Gastrocnemius medialis (tissue), 4 donors: ENCODE measurements at places on chromosomes 2 and 18. TPM values are rescaled to one million over a fixed set of nuclear protein-coding genes. Genes with fewer than 3 reads are reported as not detected.

GRCh38 chr18:8232791-8233190, 376.4 kb upstream of the RAB12 start:
- no peak for DNase-seq
- no peaks in the 10 kb centered on the region for H3K4me1 ChIP-seq
- H3K36me3 ChIP-seq, result no peaks in the 10 kb centered on the region
- H3K4me3 ChIP-seq, result no peak overlapping the region
- no peaks in the 10 kb centered on the region for H3K27me3 ChIP-seq
- no peak overlapping the region for H3K27ac ChIP-seq

GRCh38 chr2:212546669-212547068, 8.1 kb upstream of the ERBB4 start:
- no peaks in the 10 kb centered on the region for H3K27me3 ChIP-seq
- no peak overlapping the region for H3K27ac ChIP-seq
- DNase-seq, result no peak
- H3K4me1 ChIP-seq, result no peaks in the 10 kb centered on the region

DNA sequence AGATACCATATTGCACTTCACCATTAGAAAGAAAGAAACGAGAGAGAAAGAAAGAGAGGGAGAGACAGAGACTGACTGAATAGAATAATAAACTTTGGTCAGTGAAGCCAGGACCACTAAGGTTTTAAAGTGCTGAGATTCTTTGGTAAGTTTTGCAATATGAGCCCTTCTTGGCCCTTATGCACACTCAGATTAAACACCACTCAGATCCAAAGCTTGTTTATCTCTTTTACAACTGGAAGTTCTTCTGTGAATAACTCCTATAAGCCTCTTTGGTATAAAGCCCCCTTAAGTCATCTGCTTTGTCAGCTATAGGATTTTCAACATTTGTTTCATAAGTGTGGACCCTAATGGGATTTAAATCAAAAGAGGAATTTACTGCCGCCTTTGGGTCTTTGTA, 40.8 kb downstream of the PID1 start:
- no peak overlapping the region for H3K4me3 ChIP-seq
- DNase-seq, result no peak
- no peaks in the 10 kb centered on the region for H3K27me3 ChIP-seq
- H3K36me3 ChIP-seq, result no peaks in the 10 kb centered on the region
- no peaks in the 10 kb centered on the region for H3K4me1 ChIP-seq

DNA sequence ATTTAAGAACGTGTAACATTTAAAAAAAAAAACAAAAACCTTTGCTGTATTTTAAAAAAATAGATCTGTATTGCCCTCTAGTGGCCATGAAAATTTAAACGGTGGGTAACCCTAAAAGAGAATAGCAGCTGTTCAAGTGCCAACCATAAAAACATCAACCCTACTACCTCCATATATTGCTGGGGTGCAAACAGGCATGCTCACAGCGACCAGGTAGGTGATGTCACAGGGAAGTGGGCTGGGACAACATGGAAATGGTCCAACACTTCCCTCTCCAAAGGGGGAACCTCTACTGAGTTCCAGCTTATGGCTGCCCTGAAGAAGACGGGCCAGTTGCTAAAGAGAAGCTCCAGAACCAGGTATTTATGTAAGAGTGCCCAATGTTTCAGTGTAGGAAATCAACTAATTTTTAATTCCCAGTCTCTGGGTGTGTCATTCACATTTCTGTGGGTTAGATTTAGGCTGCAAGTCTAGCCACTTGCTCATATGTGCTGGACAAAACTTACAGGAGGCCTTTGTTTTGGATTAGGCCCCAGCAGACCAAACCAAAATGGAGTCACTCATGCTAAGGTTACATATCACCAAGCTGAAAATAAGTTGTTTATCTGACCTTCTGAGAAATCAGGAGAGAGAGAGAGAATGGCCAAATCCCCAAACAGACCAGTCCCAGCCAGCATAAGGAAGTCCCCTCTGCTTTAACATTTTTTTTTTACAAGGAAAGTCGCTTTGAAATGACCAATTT, 54.5 kb downstream of the SKA1 start:
- no peak overlapping the region for H3K4me3 ChIP-seq
- H3K4me1 ChIP-seq, result no peaks in the 10 kb centered on the region
- no peak overlapping the region for H3K27ac ChIP-seq
- H3K36me3 ChIP-seq, result no peaks in the 10 kb centered on the region
- no peaks in the 10 kb centered on the region for H3K27me3 ChIP-seq

DNA sequence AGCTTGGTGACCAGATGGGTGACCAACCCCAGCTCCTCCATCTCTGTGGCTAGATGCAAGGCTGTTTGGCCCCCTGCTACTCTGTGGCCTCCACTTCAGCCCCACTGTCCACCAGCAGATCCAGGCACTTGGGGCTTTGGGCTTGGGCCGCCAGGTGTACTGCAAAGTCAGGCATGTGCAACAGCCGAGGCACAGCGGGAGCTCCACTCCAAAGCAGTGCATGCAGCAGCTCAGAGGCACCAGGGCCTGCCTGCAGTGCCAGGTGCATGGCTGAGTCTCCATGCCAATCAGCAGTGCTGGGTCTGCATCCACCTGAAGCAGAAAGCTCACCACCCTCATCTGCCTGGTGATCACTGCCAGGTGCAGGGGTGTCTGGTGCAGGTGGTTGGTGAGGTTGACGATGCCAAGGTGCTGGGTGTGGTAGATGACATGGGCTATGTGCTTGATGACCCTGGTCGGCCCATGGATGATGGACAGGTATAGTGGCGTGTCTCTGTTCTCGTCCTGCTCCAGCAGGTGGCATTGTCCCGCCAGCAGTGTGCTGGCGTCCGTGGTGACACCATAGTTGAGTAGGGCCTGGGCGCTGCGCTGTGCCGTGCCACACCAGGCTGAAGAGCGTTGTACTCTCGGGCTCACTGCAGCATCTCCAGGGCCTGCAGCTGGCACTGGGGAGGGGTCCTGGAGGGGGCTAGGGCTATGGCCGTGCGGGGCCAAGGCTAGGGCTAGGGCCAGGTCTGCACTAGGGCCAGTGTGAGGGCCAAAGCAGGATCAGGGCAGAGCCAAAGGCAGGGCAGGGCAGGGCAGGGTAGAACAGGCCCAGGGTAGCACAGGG, 1.0 kb upstream of the ANKRD62 start:
- H3K27ac ChIP-seq, result no peak overlapping the region
- DNase-seq, result no peak
- no peaks in the 10 kb centered on the region for H3K36me3 ChIP-seq
- H3K4me1 ChIP-seq, result no peaks in the 10 kb centered on the region
- no peaks in the 10 kb centered on the region for H3K27me3 ChIP-seq

GRCh38 chr2:85166021-85166420, 32.8 kb downstream of the TCF7L1 start:
- H3K4me3 ChIP-seq, result no peak overlapping the region
- H3K4me1 ChIP-seq, result peaks cover 48% of the 10 kb centered on the region
- DNase-seq, result no peak
- no peak overlapping the region for H3K27ac ChIP-seq
- H3K27me3 ChIP-seq, result no peaks in the 10 kb centered on the region

GRCh38 chr2:78614726-78615125, 410.8 kb upstream of the REG3G start:
- DNase-seq, result no peak
- H3K4me1 ChIP-seq, result no peaks in the 10 kb centered on the region
- H3K36me3 ChIP-seq, result no peaks in the 10 kb centered on the region
- H3K27me3 ChIP-seq, result no peaks in the 10 kb centered on the region
- H3K4me3 ChIP-seq, result no peak overlapping the region

- no peak for DNase-seq
- no peak overlapping the region for H3K4me3 ChIP-seq
- no peaks in the 10 kb centered on the region for H3K27me3 ChIP-seq
- no peak overlapping the region for H3K27ac ChIP-seq
- no peaks in the 10 kb centered on the region for H3K4me1 ChIP-seq
These were observed 106.2 kb downstream of the COBLL1 start for GRCh38 chr2:164735309-164735919.

GRCh38 chr2:88071365-88071764, 3.7 kb downstream of the SMYD1 start:
- no peaks in the 10 kb centered on the region for H3K27me3 ChIP-seq
- H3K36me3 ChIP-seq, result no peaks in the 10 kb centered on the region
- DNase-seq, result no peak
- H3K4me1 ChIP-seq, result peaks cover 33% of the 10 kb centered on the region
- peak overlapping the region; percentile 26 for H3K4me3 ChIP-seq

- no peak overlapping the region for H3K4me3 ChIP-seq
- no peak for DNase-seq
- no peaks in the 10 kb centered on the region for H3K27me3 ChIP-seq
These were observed 38.4 kb downstream of the SLC9A2 start for GRCh38 chr2:102657770-102658169.

GRCh38 chr2:217326238-217327022, 466.6 kb upstream of the TNP1 start:
- no peaks in the 10 kb centered on the region for H3K36me3 ChIP-seq
- peaks cover 20% of the 10 kb centered on the region for H3K4me1 ChIP-seq
- no peak overlapping the region for H3K4me3 ChIP-seq
- no peak for DNase-seq
- H3K27ac ChIP-seq, result no peak overlapping the region

ST3GAL5 gene
- total RNA-seq, result 26.0 TPM

TMEM17 gene
- 0.47 TPM for total RNA-seq

GRCh38 chr2:168552450-168552856, 96.4 kb downstream of the CERS6 start:
- no peak overlapping the region for H3K27ac ChIP-seq
- no peak for DNase-seq

DNA sequence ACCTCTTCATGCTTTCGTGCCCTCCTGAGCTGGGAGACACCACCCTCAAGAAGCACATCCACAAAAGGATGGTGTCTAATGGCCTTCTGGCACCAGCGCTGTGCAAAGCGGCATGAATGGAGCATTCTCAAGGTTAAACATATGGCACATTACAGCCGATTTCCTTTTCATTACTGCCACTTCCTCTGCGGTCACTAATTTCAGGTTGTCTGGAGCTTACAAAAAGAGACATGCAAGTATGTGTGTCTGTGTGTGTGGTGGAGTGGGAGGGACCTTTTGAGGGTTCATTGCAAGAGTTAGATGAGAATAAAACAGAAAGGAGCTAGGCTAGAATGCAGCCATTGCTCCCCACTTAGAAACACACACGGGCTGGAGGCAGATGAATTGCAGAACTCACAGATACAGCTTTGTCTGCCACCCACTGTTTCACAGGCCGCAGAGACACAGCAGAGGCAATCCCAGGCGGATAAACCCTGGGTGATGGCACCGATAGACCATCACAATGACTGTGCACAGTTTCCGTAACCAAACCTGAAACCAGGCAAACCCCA, 76.0 kb downstream of the TGIF1 start:
- H3K36me3 ChIP-seq, result no peaks in the 10 kb centered on the region
- H3K27ac ChIP-seq, result peak overlapping the region; percentile 66
- DNase-seq, result no peak

SERPINB12 gene
- total RNA-seq, result not detected

DNA sequence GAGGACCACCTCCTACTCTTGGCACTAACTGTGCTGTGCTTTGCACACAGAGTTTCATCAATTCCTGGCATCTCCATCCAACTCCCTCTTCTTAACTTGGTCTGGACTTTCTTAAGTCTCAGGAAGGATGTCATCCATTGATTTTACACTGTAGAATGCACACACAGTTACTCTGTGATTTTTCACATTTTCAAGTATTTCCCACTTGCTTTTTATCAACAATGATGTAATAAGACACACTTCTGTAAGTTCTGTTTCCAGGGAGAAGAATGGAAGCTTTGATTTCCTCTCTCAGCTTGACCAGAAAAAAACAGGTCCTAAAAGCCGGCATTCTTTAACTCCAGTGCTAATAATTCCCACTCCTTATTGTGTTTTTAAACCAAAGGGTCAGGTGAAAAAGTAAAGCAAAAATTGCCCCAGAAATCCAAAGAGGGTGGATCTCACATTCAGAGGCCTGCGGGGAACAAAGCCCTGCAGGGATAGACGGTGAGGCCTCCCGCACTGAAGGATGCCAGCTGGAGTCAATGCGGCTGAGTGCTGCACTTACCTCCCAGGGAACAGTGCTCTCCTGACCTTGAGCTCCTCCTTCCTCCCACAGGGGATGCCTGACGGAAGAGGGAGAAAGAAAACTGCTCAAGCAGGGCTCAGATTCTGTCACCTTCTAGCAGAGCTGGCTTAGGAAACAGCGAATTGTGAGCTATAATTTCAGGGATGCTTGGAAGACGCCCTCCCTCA, 83.1 kb downstream of the PDCL3 start:
- H3K27ac ChIP-seq, result no peak overlapping the region
- no peaks in the 10 kb centered on the region for H3K36me3 ChIP-seq
- H3K4me3 ChIP-seq, result no peak overlapping the region
- H3K4me1 ChIP-seq, result no peaks in the 10 kb centered on the region
- no peaks in the 10 kb centered on the region for H3K27me3 ChIP-seq

CNGA3 gene
- total RNA-seq, result not detected

C2orf78 gene
- 0.16 TPM for total RNA-seq

DNA sequence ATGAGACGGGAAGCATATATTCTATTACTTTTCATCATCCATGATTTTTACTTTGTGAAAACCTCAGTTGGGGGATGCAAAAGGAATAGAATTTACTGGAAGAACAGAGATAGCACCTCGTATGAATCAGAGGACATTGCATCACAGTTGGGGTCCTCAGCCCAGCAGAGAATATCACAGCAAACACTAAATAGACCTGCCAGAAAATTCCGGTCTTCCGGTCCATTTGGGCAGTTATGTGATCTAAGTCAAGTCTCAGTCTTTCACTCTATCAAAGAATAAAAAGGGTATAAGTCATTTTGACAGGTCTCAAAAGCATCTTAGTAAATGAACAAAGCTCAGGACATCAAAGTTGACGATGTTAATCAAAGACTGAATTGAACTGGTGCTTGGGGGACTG, 1100.6 kb downstream of the DPP10 start:
- DNase-seq, result no peak
- no peak overlapping the region for H3K27ac ChIP-seq
- no peak overlapping the region for H3K4me3 ChIP-seq
- no peaks in the 10 kb centered on the region for H3K36me3 ChIP-seq

GRCh38 chr18:57434536-57435494, at the start of gene ONECUT2:
Gene ONECUT2, plus strand, starts transcription at chr18:57435374. Its CDS starts 343 bp downstream, at chr18:57435717.
- DNase-seq, result peak; percentile 84
- peaks cover 42% of the 10 kb centered on the region for H3K4me1 ChIP-seq
- H3K4me3 ChIP-seq, result peak within 1 kb of the TSS; percentile 54
- H3K36me3 ChIP-seq, result no peaks in the 10 kb centered on the region

DNA sequence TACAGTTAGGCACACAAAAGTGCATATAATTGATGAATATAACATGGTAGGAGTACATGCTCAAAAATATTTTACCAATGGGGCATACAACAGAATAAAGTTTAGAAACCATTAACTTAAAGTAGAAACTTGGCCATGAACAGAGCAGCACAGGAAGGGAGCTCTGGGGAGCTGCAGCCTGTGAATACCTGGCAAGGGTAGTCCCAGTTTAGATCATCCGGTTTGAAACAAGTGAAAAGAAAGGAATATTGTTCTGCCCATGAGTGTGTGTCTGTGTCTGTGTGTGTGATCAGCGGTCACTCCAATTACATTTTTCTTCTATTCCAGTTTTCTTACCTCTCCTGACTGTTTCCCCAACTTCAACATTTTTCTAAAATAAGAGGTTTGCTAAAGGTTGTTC, 233.0 kb downstream of the ALK start:
- H3K4me3 ChIP-seq, result no peak overlapping the region
- no peaks in the 10 kb centered on the region for H3K36me3 ChIP-seq
- H3K4me1 ChIP-seq, result no peaks in the 10 kb centered on the region
- no peak overlapping the region for H3K27ac ChIP-seq
- H3K27me3 ChIP-seq, result no peaks in the 10 kb centered on the region
